ENCODE measurements at places on chromosomes 16 and 17.

GRCh38 chr17:60094754-60095153, 16.0 kb upstream of the HEATR6 start:
- no peak for DNase-seq

GRCh38 chr16:68987734-68988457, 117.6 kb upstream of the HAS3 start:
- no peak for DNase-seq

GRCh38 chr16:79605999-79606398, 5.5 kb upstream of the MAF start:
- DNase-seq = no peak

DNA sequence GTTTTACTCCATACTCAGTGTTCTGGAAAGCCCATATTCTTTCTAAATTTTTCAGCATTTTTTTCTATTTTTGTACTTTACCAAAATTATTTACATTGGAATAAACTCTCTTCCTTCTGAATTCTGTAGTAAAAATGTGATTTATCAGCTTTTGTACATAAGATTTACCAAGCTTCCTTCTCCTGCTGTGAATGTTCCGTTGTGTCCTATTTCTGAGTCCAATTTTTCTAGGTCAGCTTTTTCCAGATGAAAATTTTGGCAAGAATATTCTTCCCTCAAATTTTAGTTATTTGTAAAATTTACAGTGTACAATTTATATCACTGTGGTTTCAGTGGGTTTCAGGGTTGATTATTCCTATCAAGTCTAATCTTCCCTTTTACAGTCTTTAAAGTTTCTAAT, 27.5 kb downstream of the ASPA start:
- DNase-seq = no peak

- no peak for DNase-seq
Measured at GRCh38 chr17:78241277-78242023, 10.0 kb downstream of the TMEM235 start.

DNA sequence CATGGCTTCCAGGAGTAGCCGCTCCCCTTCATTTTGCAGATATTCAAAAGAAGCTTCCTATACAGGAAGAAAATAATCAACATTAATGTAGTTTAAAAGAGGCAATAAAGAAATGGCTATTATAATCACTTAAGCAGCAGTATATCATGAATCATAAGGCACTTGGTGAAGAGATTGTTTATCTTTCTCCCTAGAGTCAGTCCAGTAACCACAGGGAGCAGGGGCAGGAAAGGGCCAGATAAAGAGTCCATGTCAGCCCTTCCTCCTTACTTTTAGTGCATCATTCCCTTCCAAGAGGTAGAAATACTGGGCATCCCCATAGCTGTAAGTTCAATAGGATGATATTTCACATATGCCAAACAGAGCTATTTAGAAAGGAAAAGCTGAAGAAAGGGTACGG, 184.6 kb upstream of the C17orf78 start:
- DNase-seq = no peak
